ENCODE measurements at places on chromosomes 3 and 15.

- no peak for DNase-seq
Observed at GRCh38 chr3:45084361-45084760, 58.3 kb downstream of the CLEC3B start.

- no peak for DNase-seq
Observed at GRCh38 chr3:105824129-105824528, 44.7 kb downstream of the CBLB start.

- no peak for DNase-seq
Observed at GRCh38 chr15:30918366-30918765, 14.7 kb downstream of the FAN1 start.

GRCh38 chr3:183650554-183650953 lies 15.1 kb downstream of the KLHL24 start:
- no peak for DNase-seq
